ENCODE measurements at places on chromosomes 1 and 21.

DNA sequence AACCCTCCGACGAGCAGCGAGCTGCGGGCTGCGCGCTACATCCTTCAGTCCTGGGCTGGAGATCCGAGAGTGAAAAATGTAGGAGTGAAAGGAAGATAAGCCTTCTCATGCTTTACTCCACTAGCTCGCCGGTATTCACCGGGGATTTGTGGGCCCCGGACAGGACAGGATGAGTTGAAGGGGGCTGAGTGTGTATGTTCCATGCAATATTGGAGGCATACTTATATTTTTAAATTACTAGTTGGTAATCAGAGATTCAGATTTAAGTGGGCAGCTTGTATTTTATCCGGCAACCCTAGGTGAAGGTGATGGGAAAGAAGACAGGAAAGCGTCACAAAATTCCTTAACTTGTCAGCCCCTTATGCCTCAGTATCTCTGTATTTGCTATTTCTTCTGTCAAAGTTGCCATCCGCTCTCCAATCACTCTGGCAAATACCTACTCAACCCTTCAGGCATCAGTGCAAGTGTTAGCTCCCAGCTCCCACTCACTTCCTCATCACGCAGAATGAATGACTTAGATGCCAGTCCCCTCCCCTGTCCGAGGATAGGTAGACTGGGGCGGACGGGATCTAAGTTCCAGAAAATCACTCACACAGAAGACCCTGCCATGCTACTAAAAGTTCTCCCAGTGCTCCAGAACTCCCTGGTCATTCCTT is 503 bp upstream of the PIGM start:
- peak; percentile 11 for DNase-seq

- DNase-seq: no peak
These were observed 1.3 kb downstream of the ACTRT2 start for GRCh38 chr1:3022511-3022973.

- DNase-seq: no peak
These were observed 18.1 kb upstream of the MYSM1 start for GRCh38 chr1:58717979-58718378.

- no peak for DNase-seq
These were observed 134.9 kb downstream of the RUNX1 start for GRCh38 chr21:34914239-34914638.

- DNase-seq: no peak
These were observed 78.9 kb upstream of the F3 start for GRCh38 chr1:94620345-94621031.

GRCh38 chr1:115077286-115077983 is 11.9 kb downstream of the TSPAN2 start:
- DNase-seq: no peak

- no peak for DNase-seq
These were observed 384.8 kb upstream of the PROX1 start for GRCh38 chr1:213602796-213603486.

DNA sequence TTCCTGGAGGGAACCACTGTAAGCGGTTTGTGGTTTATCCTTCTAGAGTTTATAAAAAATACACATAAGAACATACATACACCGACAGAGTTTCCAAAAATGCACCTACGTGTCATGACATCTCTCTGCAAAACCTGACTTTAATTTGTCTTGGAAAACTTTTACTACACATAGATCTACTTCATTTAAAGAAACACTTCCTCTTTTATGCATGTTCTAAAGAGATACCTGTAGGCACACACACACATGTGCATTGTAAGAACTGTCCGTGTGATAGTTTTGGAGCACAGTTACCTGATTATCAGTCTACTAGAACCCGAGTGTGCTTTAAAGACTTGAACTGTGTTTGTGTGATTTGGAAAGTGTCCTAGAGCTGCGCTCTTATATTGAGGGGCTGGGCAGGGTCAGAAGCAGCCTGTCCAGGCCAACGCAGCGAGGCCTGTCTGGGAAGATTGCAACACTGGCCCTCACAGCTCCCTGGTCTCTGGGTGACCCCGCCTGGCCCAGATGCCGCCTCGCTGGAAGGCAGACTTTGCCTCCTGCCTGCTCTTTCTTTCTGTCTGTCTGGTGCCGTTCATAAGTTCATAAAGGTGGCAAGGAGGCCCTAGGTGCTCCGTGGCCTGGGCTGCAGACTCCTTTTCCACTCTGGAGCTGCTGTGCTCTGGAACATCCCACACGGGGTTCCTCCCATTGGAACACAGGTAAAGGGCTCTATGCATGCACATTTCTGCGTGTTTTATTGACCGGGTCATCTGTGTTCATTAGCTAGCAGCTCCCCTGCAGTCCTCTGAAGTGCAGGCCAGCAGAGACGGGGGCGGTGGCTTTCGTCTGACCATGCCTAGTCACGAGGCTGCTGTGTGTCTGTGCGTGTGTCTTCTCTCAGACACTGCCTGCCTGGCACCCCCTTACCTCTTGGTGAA is 46.3 kb downstream of the AGPAT3 start:
- no peak for DNase-seq

DNA sequence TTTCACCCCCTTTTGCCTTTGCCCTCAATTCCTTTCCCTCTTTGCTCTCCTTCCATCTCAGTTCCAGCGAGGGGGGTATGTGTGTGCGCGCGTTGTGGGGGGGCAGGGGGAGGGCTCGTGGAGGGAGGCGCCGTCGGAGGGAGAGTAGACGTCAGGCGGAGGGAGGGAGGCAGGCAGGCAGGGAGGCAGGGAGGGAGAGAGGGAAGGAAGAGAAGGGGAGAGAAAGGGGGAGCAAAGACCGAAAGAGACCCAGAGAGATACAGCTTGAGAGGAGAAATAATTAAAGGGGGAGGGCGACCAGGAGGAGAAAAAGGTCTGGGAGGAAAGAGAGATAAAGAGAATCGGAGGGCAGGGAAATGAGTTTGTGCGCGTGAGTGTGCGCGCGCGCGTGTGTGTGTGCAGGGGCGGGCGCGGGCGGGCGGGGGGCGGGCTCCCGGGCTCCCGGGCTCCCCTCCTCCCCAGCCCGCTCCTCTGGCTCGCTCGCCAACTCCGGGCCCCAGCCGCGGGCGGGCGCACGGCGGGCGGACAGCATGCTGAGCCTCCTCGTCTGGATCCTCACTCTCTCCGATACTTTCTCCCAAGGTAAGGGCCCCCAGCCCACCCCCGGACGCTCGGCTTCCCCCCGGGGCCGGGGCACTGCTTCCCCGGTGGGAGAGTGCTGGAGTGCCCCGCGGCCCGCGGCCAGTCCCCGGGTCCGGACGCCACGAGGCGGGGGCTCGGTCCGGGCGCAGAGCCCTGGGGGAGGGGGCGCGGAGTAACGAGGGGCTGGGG is at the start of gene KIRREL1:
TSS of gene KIRREL1 (plus strand) at position 499 of the 771 bp plus-strand sequence. CDS start at position 531, 32 bp downstream.
- no peak for DNase-seq

GRCh38 chr1:63679076-63679475 is 85.9 kb downstream of the PGM1 start:
- DNase-seq: no peak

- no peak for DNase-seq
These were observed 47.6 kb downstream of the APP start for GRCh38 chr21:26123012-26123411.

DNA sequence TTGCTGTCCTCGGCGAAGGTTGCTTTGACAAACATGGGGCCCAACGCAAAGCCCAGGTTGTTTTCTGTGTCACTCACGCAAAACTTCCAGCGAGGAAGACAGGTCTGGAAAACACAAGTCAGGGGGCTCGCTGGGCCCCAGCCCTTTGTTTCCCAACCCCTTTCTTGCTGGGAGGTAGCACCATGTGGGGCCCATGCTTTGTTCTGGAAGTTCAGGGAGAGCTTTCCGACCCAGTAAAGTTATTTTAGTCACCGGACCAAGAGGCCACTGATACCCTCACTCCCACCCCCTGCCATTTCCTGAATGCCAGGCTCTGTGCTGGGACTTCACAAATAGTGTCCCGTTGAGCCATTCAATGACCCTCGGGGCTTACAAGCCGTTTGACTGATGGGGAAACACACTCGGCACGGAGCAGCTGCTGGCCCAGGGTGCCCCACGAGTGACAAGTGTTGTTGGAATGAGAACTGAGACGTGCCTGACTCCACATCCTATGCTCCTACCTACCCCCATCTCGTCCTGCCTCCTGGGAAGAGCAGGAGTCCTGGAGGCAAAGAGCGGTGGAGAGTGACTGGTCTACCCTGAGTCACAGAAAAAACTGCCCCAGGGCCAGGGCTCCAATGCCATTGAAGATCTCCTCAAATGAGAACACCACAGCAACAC is 52.0 kb downstream of the ECE1 start:
- no peak for DNase-seq

DNA sequence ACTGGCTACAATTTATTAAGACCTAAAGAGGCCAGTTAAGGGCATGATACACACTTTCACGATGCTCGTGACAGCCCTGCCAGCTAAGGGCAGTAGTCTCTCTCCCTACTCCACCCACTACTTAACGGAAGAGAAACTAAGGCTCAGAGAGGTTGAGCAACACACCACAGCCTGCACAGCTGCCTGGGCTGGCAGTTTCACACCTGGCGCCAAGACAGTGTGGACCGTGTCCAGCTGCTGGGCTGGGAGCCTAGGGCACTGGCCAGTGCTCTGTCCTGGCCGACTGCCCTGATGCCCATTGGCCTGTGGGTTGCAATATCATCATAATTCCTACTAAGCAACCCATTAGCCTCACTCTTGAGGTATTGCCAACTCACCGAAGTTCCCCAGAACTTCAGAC is 27.6 kb downstream of the TENT5C start:
- DNase-seq: peak; percentile 51

- DNase-seq: peak; percentile 80
These were observed 1.1 kb downstream of the PIK3CD start for GRCh38 chr1:9652379-9653209.

DNA sequence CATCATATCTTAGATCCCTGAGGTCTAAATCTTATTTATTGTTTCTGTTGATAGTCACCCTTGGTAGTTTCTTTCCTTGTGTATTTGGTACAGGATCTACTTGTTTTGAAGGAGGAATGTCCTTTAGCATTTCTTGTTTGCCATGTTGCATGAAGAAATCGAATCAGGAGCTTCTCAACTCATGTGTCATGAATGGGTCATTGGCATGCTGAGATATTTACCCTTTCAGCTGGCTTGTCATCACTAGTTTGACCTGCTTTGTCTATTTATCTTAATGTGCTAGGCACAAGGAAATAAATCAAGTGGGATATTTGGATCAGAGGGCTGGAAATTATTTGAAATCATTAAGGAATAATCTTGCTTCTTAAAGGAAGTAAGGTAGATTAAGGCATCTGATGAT is 23.8 kb downstream of the THEM4 start:
- DNase-seq: no peak

DNA sequence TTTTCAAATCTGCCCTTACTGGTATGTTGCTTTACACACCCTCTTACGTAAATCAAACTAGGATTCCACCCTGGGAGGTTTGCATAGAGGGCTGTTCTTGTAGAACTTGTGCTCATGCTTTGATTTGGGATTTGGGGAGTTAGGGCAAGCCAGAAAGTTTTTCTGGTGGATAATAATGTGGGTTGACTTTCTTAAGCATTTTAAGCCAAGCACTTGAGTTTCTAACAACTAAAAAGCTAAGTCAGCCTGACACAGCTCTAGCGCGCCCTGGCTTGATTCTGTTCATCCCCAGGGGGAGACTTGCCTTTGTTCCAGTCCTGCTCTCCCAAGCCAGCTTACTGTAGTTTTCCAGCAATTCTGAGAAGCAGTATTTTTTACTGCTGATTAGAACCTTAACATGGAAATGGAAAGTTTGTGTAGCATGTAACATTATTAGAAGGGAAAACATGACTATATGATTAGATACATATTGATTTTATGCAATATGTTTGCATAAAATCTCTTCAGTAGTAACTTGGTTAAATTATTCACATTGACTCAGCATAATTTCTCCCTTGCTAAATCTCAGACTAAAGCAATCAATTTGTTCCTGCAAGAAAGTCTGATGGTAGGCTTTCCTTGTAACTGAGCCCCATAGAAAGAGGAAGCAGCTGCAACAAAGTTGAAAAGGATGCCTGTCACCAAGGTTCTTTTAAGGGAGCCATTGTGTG is 11.0 kb upstream of the PGD start:
- DNase-seq: peak; percentile 78

GRCh38 chr1:232754930-232755329 is 50.3 kb upstream of the MAP10 start:
- DNase-seq: no peak
